Stimulated activated CD4-positive, alpha-beta T cell treated with anti-CD3 and anti-CD28 coated beads, Interleukin-2, amount 100 ng/mL, for 24 hours (primary cell): ENCODE measurements at places on chromosomes 4 and X.

DNA sequence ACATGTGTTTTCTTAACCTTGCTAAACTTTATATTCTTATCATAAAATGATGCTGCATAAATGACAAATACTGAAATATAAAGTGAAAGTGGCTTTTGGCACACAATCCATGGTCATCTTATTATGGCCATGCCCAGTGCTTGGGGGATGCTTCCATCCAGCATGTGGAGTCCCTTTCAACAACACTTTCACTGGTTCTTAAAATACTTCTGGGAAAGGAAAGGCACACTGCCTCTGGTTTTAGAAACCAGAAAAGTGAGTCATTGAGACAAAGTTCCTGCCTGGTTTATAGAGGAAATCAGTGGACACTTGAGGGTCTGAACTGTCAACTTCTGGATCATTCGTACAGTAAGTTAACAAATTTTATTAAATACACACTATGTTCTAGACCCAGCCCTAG, 248.0 kb upstream of the ADAMTS3 start:
- no peak for DNase-seq

- DNase-seq, result no peak
Measured at GRCh38 chrX:101619364-101619763, 1.6 kb upstream of the ARMCX6 start.

- DNase-seq, result no peak
Measured at GRCh38 chr4:140742838-140743193, 13.4 kb downstream of the TBC1D9 start.

- no peak for DNase-seq
Measured at GRCh38 chr4:87414816-87415215, 7.6 kb upstream of the NUDT9 start.

DNA sequence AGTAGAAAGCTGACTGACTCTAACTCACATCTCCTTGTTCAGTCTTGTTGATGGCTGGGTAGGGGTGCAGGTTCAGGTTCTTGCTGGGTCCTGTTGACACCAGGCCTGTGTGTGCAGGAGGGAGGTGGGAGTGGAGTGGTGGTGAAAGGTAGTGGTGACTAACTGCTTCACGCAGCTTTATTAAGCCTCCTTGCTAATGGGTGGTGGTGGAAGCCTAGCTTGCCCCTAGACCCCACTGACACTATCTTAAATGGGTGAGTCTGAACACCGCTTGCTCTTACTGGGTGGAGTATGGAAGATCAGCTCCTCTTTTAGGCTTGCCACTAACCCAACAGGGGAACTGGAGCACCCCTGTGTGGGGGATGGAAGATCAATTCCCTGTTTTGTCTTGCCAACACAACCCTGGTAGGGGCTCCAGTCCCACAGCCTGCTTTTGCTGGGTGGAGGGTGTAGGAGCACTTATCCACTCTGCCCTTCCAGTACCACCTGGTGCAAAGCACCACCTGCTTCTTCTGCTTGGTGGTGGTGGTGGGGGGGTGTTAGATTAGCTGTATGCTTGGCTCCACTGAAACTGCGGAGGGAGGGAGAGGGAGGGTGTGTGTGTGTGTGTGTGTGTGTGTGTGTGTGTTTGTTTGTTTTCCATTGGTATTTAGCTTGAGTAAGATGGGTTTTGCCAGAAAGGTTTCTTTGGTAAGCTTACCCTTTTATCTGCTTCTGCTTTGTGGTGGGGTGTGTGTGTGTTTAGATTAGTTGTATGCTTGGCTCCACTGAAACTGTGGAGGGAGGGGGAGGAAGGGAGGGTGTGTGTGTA, 25.6 kb downstream of the KDM6A start:
- DNase-seq, result no peak

DNA sequence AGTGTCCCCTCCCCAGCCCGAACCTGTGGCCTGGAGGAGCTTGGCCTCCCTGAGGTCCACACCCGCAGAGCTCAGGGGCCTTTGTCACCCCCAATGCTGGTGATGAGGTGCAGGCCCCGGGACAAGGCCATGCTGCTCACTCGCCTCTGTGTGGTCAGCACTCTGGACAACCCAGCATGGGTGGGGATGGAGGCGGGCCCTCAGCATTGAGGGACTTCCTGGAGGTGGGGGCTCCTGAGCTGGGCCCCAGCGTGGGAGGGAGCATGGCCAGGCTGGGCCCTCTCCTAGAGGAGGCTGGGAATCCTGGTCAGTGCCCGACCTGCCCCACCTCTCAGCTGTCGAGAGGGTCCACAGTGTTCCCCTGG, 30.6 kb downstream of the TACC3 start:
- no peak for DNase-seq
